Spleen (tissue), 13 donors: ENCODE measurements at places on chromosomes 7 and 10. TPM values are rescaled to one million over a fixed set of nuclear protein-coding genes. Genes with fewer than 3 reads are reported as not detected.

Gene PRSS37
- total RNA-seq = not detected

Gene FAM131B
- 0.74 TPM for total RNA-seq

Gene SH2D4B
- total RNA-seq = 0.37 TPM

Gene PON1
- total RNA-seq = not detected

Gene AGR2
- not detected for total RNA-seq

Gene AKR1D1
- not detected for total RNA-seq

- DNase-seq = peak; percentile 78
These were observed 992 bp upstream of the MGMT start for GRCh38 chr10:129465796-129466702.

DNA sequence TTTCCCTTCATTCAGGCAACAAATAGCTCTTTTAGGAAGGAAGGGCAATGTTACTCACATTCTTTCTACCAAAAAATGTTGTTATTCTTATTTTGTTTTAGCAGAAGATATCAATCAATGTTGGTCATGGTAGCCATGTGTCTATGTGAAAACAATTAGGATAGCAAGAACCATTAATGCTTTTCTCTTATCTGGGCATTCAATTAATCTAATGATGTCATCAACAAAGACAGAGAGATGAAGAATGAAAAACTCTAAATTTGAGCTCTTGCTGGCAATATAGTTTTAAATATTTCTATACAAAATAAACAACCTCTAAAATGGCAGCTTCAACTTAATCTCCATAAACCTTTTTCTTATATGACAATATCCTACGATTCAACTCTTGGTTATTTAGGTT, 353.7 kb upstream of the ANKRD30A start:
- DNase-seq = no peak

DNA sequence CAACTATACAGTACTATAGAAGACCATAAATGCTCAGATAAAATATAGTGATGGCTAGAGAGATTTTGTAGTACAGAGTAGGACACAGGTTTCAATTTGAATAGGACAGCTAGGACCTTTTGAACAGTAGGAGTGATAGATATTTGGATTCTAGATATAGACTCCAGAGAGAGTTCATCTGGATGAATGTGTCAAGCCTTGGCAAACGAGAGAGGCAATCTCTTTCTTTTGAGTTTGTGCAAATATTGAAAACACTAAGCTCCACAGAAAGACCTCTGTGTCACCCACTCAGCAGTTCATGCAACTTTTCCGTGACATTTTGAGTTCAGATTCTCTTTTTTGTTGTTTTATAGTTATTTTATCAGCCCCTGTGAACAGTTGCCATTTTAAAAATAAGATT, 834.3 kb upstream of the COBL start:
- no peak for DNase-seq

DNA sequence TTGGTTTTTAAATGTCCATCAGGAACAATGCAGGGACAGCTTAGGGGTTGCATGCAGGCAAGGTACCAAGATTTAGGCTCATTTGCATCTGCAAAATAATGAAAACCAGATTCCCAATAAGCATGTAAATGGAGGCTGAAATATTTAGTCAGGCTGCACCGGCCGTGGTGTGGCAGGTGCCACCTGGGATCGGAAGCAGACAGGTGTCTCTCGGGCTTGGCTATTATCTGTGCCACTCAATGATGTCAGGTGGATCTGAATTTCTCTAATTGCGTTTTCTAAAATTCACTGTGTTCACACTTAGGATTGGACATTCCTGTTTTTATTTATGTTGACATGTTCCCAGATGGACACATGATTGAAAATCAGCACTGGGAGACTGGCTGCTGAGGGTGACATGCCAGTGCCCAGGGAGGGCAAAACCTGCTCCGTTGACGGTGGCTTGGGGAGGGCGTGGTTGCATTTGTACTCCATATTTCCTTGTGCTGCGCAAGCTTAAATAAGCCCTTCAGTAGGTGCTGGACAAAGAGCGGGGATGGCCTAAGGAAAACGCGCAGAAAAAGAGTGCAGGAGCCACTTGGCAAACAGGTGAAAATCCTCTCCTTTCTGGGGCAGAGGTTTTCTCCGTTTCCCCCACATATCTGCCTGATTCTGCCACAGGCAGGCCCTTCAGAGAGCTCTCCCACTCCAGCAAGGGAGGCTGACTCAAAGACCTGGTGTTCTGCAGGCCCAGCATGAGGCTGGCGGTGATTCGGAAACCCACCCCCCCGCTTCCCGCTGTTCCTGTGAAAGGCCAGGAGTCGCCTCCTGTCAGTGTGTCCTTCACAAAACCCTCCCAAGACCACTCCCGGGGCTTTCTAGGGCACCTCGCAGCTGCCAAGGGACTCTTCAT, 142.5 kb downstream of the WDR37 start:
- DNase-seq = no peak

DNA sequence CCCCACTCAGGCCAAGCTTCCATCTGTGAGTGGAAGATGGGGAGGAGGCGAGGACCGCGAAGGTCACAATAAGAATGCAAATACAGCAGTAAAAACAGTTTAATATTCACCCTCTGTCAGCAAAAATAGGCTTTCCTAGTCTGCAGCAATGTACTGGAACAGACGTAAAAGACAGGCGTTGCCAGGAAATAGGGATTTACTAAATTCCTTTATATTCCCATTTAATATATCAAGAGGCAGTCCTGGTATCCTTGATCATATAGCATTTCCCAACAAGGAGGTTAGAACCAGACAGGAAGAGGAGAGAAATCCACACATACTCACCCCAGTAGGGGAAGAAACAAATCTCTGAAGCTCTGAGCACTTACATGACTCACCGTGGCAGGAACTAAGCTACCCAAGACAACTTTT, 1054.9 kb upstream of the C7orf33 start:
- no peak for DNase-seq

DNA sequence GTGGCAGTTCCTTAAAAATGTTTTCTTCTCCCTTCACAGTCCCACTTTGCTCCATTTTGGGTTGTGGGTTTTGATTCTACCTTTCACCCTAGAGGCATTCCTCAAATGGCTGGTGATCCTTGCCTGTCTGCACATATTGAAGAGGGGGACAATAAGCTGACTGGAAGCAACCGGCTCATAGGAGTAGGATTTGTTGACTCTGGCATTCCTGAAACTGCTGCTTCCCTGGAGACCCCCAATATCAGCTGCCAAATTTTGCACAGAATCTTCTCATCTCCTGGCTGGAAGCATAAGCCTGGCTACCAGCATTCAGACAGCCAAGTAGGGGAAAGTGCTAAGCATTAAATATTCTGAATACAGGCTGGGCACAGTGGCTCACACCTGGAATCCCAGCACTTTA, 53.7 kb downstream of the KIF5B start:
- DNase-seq = no peak

GRCh38 chr7:158941821-158942605, 85.7 kb downstream of the DYNC2I1 start:
- no peak for DNase-seq

DNA sequence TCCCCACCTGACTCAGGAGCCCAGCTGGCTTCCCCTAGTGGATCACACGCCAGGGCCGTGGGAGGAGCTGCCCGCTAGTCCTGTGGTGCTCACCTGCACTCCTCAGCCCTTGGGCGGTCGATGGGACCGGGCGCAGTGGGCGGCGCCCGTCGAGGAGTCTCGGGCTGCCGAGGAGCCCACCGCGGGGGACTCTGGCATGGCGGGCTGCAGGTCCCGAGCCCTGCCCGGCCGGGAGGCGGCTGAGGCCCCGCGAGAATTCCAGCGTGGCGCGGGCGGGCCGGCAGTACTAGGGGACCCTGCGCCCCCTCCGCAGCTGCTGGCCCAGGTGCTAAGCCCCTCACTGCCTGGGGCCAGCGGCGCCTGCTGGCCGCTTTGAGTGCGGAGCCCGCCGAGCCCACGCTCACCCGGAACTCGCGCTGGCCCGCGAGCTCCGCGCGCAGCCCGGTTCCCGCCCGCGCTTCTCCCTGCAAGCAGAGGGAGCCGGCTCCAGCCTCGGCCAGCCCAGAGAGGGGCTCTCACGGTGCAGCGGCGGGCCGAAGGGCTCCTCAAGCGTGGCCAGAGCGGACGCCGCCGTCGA, 367.9 kb downstream of the TYW1 start:
- DNase-seq = no peak

- no peak for DNase-seq
These were observed 238.4 kb upstream of the ZMIZ1 start for GRCh38 chr10:78830062-78830975.

GRCh38 chr7:87202705-87203104, 16.8 kb downstream of the TMEM243 start:
- no peak for DNase-seq

- no peak for DNase-seq
These were observed 30.9 kb downstream of the CRCP start for GRCh38 chr7:66145400-66146104.

DNA sequence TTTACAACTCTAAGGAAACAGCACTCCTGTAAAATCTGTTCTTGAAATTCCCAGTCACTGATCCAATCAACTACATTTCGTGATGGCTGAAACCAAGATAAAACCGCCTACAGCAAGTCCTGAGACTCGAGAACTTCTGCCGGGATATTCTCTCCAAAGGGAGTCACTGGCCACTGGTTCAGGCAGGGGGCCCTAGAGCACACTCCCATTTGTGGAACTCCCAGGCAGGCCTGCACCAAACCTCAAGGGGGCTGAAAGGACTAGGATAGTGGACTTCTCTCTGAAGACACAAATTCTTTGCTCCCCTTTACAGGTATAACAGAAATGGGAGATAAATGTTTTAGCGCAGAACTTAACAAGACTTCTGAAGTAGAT, 16.3 kb downstream of the CYTH3 start:
- peak; percentile 16 for DNase-seq

DNA sequence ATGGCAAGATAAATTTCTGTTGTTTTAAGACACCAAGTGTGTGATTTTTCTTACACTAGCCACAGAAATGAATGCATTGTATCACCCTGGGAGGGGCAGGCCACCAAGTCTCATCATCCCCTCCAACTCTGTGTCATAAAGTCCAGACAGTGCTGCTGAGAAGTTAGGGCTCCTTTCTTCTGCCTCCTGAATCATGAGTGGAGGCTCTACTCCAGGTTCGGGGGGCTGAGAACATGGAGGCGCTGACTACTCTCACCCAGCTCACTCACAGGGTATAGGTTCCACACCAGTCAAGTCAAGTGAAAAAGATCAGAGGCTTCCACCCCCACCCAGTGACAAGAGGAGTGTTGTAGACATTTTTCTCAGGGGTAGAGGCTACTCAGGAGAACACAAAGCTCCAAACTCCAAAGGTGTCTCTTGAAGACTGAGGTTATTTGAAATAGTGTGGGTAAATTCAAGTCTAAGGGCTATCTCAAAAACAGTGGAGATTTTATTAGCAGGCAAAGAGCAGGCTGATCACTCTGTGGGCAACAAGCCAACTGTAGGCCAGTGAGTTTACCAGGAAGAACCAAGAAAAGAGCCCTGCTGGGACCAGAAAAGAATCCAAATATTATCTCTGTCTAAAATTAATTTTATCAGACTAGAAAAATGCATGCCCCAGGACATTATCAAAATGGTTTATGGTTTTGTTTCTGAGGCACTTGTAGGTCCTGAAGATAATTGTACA, 118.6 kb upstream of the RET start:
- no peak for DNase-seq

GRCh38 chr10:81031774-81032173, 494.1 kb downstream of the SH2D4B start:
- no peak for DNase-seq

DNA sequence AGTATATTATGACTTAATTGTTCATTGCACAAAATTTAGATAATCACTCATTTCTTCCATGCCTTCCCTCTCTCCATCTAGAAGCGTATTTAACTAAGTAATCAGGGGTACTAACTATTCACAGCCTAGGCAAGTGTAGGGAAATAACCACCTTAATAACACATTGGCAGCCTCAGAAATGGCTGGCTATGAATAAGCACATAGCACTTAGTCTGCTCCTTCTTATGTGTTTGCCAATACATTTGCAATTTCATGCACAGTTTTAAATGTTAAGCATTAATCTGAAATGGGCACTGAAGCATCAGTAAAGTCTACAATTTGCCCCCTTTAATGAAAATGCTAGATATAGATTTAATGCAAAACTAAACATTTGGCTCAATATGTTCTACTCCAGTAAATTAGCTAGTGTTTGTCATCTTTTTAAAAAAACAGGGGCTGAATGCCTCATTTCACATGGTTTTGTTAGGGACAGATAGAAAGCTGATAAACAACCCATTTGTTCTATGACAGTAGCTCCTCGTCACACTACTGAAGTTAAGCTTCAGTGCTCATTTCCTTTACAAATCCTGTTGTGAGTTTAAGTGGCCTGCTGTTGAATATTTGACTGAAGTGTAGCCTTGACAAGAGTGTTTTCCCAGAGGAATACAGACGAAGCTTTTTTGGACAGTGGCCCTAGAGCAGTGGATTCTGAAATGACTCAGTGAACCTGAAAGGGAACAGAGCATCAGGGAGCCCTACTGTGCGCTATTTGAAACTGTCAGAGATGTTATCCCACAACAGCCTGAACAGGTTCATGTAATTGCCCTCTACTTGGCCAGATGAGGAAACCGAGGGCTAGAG, 30.5 kb downstream of the HHEX start:
- no peak for DNase-seq

DNA sequence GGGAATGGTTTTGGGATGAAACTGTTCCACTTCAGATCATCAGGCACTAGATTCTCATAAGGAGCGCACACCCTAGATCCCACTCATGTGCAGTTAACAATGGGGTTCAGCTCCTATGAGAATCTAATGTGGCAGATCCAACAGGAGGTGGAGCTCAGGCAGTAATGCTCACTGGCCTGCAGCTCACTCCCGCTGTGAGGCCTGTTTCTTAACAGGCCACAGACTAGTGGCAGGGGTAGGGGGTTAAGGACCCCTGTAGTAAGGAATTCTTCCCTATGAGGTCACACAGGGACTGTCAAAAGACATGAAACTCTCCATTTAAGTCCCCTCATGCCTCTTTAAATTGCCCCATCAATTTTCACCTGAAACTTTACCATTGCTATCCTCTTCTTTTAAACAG, 8.0 kb downstream of the HGF start:
- no peak for DNase-seq

GRCh38 chr7:16504019-16504418, 22.6 kb upstream of the LRRC72 start:
- no peak for DNase-seq

DNA sequence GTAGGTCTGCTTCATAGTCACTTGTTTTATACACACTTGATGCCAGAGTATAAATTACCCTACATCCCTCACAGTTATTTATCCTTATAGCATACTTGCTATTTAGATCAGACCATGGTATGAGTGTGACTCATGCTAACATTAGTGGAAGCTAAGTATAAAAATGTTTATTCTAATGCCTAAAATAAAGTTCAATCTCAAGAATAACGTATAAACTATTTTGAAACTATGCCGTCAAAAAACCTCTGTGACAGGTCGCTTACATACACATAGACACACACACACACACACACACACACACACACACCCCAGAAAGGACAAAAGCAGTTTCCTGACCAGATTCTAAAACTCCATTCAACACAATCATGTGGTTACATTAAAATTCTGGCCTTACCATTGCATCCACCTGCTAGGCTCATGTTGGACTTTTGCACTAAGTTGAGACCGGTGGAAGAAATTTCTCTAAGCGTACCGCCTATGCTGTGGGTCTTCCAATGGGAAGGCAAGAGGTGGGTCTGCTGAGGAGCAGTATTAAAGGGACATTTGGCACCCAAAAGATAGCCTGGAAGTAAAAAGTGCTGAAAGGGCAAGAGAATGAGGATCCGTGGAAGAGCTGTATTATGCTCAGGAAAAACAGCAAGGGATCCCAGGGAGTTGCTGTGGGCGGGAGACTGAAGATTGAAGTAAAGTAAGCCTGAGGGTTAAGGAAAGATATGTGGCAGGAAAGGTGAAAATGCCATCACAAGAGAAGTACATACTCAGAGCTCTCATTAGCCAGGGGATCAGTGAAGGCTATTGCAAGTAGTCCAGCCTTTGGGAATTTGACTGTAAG, 5.0 kb downstream of the FOXP2 start:
- no peak for DNase-seq
